ENCODE measurements at places on chromosomes 2 and 18.
A peak's percentile ranks its signal among the peaks of the same experiment; 100 is the strongest.

DNA sequence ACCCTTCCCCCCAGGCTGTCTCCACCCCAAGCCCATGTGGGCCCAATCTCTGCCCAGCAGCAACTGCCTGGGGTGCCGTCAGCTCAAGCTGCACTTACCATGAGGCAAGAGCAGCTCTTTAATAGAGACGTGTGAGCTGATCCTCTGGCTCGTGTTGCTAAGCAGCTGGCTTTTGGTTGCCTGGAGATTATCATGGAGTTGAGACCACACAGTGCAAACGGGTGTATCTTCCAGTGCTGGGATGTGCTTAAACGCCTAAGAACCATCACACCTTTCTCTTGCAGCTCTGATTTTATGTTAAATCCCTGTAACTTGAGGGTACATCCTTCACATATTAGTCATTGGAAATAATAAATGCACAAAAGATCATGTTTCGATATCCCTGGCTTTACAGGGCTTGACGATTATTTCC, 271.1 kb downstream of the PRKCE start:
- DNase-seq = no peak

GRCh38 chr2:129737660-129738527, 241.6 kb upstream of the RAB6C start:
- no peak for DNase-seq

GRCh38 chr2:74008761-74009395, 24.2 kb downstream of the TET3 start:
- DNase-seq = no peak

DNA sequence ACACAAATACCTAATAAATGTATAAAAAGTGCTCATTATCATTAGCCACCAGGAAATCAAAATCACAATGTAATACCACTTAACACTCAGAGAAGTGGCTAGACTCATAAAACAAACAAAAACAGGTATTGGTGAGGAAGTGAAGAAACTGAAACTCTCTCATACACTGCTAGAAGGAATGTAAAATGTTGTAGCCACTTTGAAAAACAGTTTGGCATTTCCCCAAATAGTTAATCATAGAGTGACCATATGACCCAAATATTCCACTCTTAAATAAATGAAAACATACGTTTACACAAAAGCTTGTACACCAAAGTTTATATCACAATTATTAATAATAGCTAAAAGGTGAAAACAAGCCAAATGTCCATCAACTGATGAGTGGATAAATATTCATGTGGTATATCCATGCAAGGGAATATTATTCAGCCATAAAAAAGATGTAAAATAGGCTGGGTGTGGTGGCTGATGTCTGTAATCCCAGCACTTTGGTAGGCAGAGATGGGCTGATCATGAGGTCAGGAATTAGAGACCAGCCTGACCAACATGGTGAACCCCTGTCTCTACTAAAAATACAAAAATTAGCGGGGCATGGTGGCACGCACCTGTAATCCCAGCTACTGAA, 86.2 kb upstream of the COL5A2 start:
- DNase-seq = no peak

DNA sequence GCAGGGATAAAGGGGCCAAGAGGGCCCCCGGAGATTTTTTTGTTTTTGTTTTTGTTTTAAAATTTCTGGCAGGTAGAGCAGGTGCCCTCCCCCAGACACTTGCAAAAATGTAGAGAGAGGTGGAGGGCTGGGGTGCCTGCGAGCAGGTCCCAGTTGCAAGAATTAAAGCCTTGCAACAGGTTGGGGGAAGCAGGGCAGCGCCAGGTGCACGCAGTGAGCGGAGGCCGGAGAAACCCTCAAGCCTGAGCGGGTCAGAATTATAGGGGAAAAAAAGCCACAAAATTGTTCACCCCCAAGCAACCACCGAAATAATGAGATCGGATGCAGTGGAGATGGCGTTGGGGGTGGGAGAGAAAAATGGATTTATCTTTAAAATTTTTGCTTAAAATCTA, 527 bp downstream of the IGFBP5 start:
- no peak for DNase-seq

DNA sequence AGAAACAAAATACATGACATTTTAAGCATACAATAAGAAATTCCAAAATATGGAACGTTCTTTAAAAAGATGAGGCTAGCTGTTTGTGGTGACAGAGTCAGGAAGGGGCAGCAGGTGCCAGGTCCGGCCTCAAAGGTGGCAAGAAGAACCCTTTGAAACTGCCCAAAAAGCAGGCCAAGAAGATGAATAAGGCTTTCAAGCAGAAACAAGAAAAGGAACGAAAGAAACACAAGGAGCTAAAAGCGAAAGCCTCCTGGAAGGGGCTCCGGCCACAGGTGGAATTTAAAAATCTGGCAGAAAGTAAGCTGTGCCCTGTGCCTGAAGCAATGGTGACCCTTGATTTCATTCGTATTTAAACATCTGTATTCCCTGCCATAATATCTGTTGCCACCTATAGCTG, 5.5 kb downstream of the WDR33 start:
- DNase-seq = no peak

GRCh38 chr2:163191372-163191771, 352.8 kb upstream of the KCNH7 start:
- DNase-seq = no peak

DNA sequence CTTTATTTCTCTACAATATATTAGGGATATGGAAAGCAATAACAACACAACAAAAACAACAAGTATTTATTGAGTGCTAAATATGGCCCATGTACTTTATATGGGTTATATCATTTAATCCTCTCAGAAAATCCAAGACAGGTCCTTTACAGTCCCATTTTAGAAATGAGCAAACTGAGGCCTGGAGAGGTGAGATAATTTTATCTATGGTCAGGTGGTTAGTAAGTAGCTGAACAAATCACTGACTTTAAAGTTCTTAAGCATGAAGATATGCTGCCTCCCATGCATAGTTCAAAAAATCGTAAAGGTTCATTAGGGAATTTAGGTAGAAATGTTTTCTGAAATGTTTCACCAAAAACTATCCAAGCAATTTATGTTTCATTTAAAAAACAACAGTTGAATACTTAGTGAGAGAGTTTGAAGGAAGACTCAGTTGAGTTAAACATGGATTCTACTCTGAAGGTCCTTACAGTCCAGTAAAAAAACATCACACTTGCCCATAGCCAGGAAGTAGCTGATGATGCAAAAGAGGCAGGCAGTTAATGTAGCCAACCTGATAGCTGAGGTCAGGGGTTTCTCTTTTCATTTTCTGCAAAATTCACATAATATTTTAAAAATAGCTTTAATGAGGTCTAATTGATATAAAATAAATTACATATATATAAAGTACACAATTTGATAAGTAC, 7.6 kb upstream of the NFE2L2 start:
- DNase-seq = no peak

- DNase-seq = no peak
Observed at GRCh38 chr18:11672846-11673454, 16.1 kb upstream of the GNAL start.

DNA sequence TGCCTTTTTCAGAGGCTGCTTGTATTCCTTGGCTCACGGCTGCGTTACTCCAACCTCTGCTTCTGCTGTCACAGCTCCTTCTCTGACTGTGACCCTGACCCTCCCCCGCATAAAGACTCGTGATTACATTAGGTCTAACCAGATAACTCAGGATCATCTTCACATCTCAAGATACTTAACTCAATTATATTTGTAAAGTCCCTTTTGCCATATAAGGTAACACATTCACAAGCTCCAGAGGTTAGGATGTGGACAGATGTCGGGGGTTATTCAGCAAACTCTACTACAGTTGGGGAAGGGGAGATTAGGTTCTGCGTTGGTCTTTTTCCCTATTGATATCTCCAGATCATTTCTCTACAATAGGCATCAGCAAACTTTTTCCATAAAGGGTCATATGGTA, 76.9 kb downstream of the EVA1A start:
- DNase-seq = no peak

DNA sequence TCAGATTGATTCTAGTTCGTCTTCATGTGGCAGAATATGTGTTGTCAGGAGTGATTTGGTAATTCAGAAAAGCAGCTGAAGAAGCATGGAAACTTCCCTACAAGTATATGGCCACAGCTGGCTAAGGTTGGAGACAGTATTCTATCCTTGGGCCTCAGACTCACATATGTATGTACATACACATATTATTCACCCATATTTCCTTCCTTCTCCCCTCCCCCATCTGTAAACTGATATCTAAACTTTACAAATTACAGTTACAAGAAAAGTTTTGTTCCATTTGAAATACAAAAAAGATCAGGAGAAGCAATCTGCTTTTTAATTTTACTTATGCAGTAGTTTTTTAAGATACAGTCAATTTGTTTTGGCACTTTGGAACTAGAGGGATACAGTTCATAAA, 3.1 kb downstream of the SP3 start:
- DNase-seq = no peak

- no peak for DNase-seq
Observed at GRCh38 chr2:20144861-20145260, 80.1 kb downstream of the SDC1 start.

GRCh38 chr2:152303951-152304350, 31.0 kb upstream of the FMNL2 start:
- no peak for DNase-seq

DNA sequence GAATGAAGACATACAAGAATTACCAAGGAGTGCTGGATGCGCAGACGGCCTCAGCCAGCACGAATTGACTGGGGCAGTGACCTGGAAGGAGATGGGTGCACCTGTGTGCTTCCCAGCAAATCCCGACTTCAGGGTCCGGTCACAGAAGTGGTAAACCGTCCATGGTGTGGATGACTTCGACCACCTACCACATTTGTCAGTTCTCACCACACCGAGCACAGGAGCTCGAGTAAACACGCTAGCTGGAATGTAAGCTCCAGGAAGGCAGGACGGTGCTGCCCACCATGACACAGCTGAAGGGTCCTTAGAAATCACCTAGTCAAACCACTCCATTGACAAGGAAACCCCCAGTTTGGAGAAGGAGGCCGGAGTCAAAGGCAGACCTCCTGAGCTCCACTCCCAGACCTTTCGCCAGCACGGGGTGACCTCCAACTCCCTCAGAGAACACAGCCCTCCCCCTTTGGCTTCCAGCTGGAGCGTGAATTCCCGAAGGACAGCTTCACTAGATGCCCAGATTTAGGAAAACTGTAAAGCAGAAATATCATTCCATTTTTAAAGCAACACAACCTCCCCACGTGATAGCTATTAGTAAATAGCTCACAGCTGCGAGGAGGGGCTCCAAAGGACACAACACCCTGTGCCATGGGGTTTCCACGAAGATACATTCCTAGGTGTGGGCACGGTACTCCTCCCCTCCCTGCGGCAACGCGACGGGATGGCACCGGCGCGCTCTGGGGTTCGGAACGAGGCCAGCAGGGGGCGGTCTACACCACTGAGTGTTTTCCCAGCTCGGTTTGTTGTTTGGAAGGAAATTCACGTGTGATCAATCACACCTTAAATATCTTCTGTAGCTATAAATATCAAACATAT, 34.1 kb upstream of the GNAL start:
- peak; percentile 1 for DNase-seq

GRCh38 chr2:65344689-65345088, 87.7 kb downstream of the SPRED2 start:
- no peak for DNase-seq

DNA sequence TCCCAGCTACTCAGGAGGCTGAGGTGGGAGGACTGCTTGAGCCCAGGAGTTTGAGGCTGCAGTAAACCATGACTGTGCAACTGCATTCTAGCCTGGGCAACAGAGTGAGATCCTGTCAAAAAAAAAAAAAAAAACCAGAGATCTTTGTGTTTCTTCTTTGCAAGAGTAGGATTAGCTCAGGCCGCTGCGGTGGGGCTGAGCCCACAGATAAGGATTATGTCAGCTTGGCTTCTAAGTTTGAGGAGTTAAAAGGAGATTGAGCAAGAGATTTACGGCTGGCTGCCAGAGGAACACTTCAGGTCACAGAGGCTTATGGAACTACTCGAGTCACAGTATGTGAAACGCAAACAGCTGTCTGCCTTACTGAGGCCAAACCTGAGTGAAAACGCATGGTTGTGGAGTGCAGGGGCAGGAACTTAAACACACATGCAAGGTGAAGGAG, 146.7 kb upstream of the L3MBTL4 start:
- DNase-seq = no peak

- DNase-seq = no peak
Observed at GRCh38 chr18:72174972-72175649, 369.0 kb downstream of the CBLN2 start.

DNA sequence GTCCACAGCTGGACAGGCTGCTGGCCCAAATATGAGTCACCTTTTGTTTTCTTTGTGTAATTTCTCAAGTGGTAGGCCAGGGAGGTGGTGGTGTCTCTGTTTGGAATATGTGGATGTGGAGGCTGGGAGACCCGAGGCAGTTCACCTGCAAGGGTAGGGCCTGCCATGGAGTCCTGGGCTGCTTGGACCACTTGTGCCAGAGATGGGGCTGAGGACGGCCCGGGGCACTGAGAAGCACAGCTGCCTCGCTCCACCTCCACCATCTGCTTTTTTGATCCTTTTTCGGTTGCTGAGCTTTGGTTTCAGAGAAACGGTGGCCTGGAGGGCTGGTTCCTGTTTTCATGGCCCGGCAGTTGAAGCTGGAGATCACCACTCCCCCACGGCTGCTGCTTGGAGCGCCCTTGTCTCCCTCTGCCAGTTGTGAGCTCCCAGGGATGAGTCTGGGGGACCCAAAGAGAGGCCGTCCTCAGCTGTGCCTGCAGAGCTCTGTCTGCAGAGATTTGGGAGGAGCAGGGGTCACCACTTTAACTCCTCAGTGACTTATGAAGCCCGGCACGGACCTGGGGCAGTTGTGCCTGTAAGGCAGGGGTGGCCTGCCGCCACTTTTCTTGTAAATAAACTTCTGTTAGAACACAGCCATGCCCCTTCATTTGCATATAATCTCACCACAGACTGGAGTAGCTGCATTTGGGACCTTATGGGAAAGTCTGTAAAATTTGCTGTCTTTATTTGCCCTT, 67.6 kb upstream of the MCFD2 start:
- DNase-seq = no peak

- no peak for DNase-seq
Observed at GRCh38 chr2:86260978-86261377, 61.7 kb downstream of the MRPL35 start.

- DNase-seq = no peak
Observed at GRCh38 chr2:147460155-147460554, 384.7 kb upstream of the ACVR2A start.

DNA sequence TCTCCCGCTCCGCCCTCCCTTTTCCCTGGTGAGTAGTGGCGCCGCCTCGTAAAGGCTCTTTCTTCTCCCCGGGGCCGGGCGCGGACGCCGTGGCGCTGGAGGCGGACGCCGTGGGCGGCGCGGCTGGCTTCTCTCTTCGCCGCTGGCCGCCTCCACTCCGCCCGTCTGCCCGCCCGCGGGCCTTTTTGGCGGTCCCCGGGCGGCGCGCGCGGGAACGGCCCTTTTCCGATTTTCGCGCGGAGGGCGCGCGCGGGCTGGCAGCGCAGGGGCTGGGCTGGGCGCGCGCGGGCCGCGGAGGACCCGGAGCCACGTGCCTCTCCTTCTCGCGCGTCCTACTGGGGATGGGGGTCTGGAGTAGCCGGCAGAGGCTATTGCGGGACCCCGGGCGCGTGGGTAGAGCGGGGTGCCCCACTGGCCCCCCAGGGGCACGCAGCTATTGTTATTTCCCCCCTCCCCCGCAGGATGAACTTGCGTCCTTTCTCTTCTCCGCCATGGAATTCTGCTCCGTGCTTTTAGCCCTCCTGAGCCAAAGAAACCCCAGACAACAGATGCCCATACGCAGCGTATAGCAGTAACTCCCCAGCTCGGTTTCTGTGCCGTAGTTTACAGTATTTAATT, 472 bp downstream of the SLC20A1 start:
- peak; percentile 47 for DNase-seq

- no peak for DNase-seq
Observed at GRCh38 chr2:27369471-27370025, 590 bp downstream of the EIF2B4 start.
